ENCODE measurements at places on chromosomes 1 and 21. TPM values are rescaled to one million over a fixed set of nuclear protein-coding genes. Genes with fewer than 3 reads are reported as not detected.

GRCh38 chr1:221451741-221452140 is 290.1 kb downstream of the DUSP10 start:
- no peak overlapping the region for H3K4me3 ChIP-seq
- no peaks in the 10 kb centered on the region for H3K4me1 ChIP-seq
- peaks cover 17% of the 10 kb centered on the region for H3K27me3 ChIP-seq
- H3K27ac ChIP-seq: no peak overlapping the region
- no peaks in the 10 kb centered on the region for H3K36me3 ChIP-seq
- no peak for DNase-seq

DNA sequence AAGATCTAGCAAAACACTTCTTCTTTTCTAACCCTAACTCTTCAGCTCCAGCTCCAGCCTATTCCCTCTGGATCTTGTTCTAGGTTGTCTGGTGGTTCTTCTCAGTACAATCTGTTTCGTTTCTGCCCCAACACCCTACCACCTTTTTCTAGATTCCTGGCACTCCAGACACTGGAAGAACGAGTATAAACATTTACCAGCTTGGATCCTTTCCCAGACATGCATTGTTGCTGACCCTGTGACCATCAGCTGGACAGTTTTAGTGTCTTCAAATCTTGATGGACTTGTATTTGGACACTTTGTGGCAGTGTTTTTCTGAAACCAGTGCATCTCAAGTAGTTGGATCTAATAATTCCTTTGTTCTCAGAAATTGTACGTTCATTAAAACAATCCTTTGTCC is 30.6 kb upstream of the CACNA1E start:
- H3K27me3 ChIP-seq: peaks cover 9% of the 10 kb centered on the region
- no peaks in the 10 kb centered on the region for H3K36me3 ChIP-seq
- no peaks in the 10 kb centered on the region for H3K4me1 ChIP-seq
- no peak overlapping the region for H3K4me3 ChIP-seq

- DNase-seq: no peak
- H3K27me3 ChIP-seq: peaks cover 22% of the 10 kb centered on the region
- peak overlapping the region; percentile 52 for H3K27ac ChIP-seq
- H3K36me3 ChIP-seq: no peaks in the 10 kb centered on the region
- peaks cover 8% of the 10 kb centered on the region for H3K4me1 ChIP-seq
Measured at GRCh38 chr1:50110656-50111055, 1.9 kb downstream of the ELAVL4 start.

The KIAA0040 gene
- total RNA-seq: 7.3 TPM

- H3K27me3 ChIP-seq: peaks cover 20% of the 10 kb centered on the region
- no peak overlapping the region for H3K27ac ChIP-seq
- no peak for DNase-seq
- H3K4me3 ChIP-seq: no peak overlapping the region
Measured at GRCh38 chr1:151814971-151815545, 9.8 kb upstream of the LINGO4 start.

The NIPAL3 gene
- 17.5 TPM for total RNA-seq

- no peak for DNase-seq
- no peak overlapping the region for H3K4me3 ChIP-seq
- H3K4me1 ChIP-seq: peaks cover 10% of the 10 kb centered on the region
- no peaks in the 10 kb centered on the region for H3K36me3 ChIP-seq
Measured at GRCh38 chr1:100861379-100861778, 33.3 kb downstream of the EXTL2 start.

The C1orf116 gene
- 108 TPM for total RNA-seq

The MYOG gene
- not detected for total RNA-seq

DNA sequence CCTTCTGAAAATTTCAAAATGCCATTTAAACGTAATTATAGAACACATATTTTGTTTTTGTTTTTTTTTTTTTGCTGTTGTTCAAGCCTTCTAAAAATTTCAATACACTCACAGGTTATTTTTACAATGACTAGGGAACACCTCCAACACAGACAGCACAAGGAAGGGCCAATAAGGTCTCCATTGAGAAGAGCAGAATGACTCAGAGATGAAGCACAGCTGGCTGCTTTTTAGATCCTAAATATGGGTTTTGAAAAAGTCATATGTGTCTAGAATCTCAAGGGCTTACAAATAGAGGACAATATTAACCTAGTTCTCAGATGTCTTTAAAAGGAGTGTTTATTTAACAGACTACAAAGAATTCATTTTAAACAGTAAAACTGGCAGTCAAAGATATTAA is 104.6 kb downstream of the NEGR1 start:
- no peak overlapping the region for H3K4me3 ChIP-seq
- no peaks in the 10 kb centered on the region for H3K4me1 ChIP-seq
- H3K27me3 ChIP-seq: no peaks in the 10 kb centered on the region
- DNase-seq: no peak
- H3K27ac ChIP-seq: no peak overlapping the region

The C1orf141 gene
- not detected for total RNA-seq

DNA sequence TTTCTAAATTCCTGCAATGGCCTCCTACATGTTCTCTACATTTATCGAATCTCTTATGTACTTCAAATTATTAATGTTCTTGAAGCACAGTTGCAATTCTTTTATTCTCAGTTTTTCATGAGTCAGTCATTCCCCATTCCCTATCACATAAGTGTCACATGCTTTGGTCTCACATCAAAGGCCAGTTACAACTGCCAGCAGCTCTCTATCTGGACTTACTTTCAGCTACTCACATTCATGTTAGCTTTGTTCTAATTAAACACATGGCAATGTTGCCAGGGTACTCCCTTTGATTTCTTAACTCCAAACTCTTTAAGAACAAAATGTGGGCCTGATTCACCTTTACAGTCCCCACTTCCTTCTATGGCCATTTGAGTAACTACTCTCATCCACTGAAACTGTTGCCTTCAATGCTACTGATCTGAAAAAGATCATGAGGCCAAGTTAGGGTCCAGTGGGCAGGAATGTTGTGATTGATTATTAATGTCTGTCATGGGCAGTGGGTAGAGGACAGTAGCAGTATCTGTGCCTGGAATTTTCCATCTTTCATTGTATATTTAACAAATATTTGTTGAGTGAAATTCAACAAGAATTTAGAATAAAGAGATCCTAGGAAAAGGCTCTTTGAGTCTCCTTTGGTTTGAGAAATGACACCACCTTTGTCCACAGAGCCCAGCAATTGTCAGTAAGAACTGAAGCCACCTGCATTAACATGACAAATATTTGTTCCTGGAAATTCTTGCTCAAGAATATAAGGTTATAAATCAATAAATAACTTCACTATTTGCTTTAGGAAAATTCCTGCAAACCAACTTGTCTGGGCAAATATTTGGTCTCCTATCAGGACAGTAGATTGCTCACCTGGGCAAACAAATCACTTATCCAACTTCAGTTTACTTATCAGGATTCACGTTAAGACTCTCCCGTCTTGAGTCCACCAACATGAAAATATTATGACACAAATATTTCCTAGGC is 153.6 kb upstream of the SAMSN1 start:
- no peak for DNase-seq
- H3K4me1 ChIP-seq: no peaks in the 10 kb centered on the region
- H3K36me3 ChIP-seq: no peaks in the 10 kb centered on the region
- H3K27ac ChIP-seq: no peak overlapping the region

DNA sequence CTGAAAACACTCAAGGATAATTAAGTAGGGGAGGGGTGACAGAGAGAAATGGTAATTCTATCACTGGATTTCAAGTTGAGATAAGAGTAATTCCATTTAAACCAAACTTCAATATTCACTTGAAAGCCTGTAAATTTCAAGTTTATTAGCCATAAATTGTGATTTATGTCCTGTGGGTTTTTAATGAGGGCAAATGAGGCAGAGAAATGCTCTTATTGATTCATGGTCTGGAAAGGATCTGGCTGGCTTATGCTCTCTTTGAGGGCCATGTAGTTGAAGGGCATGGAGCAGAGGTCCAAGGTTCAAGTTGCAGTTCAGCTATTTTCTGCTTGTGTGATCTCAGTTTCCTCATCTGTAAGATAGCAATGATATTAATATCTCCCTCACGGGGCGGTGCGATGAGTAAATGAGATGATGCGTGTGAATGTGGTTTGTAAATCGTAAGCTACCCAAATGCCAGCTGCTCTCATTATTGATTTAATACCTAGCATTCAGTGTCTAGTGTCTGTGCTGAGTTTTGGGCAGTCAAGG is 12.3 kb downstream of the OLFML3 start:
- no peak overlapping the region for H3K27ac ChIP-seq
- no peaks in the 10 kb centered on the region for H3K4me1 ChIP-seq
- DNase-seq: no peak
- no peak overlapping the region for H3K4me3 ChIP-seq

- DNase-seq: no peak
- H3K36me3 ChIP-seq: no peaks in the 10 kb centered on the region
- no peaks in the 10 kb centered on the region for H3K4me1 ChIP-seq
- no peak overlapping the region for H3K27ac ChIP-seq
- H3K27me3 ChIP-seq: no peaks in the 10 kb centered on the region
- no peak overlapping the region for H3K4me3 ChIP-seq
Measured at GRCh38 chr1:156167536-156167935, 14.2 kb downstream of the SEMA4A start.

All from type B pancreatic cell (in vitro differentiated cells).